Esophagus mucosa (tissue), 1 donor: ENCODE measurements at places on chromosomes 7 and 10. TPM values are rescaled to one million over a fixed set of nuclear protein-coding genes. Genes with fewer than 3 reads are reported as not detected.

The ANKRD2 gene
- total RNA-seq: 0.56 TPM

The HOXA6 gene
- 1.7 TPM for total RNA-seq

The ZNF485 gene
- total RNA-seq: 2.5 TPM

The PRKAR2B gene
- total RNA-seq: 1.2 TPM
